AG09309 (cell line): ENCODE measurements at places on chromosomes 1 and 21.

DNA sequence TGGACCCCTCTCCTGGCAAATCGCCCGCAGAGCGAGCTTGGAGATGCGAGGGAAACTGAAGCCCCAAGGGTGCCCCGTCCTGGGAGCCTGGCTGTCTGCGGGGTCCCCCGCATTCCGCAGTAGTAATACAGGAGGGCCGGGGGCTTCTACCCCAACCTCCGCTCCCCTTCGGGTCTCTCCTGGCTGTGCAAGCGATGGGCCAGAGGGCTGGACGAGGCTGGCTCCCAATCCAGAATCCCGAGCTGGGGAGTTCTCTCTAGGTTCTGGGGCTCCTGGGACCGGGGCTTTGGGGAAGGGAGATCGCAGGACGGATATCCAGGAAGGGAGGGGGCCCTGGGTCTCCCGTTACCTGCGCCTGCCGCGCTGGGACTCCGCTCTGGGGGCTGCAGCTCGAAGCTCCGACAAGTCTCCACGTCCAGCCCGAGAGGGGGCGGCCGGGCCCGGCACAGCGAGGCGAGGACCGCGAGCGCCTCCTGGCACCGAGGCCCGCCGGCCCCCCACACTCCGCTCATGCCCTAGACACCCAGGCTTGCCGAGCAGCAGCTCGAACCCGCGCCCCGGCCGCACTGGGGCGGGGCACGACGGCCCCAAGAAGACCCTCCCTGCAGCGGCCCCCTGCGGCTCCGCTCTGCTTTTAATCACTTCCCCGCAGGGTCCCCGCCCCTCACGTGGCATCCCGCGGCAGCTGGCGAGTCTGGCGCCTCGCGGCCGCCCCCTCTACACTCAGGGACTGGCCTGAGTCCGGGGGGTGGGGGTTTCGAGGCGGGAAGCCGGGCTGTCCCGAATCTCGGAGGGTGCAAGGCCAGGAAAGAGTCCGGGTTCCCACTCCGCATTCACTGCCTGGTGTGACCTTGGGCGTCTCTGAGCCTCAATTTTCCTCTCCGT lies at the start of gene SYT6:
TSS of gene SYT6 (minus strand) at position 609 of the 885 bp plus-strand sequence. CDS start at position 512, 97 bp downstream.
- DNase-seq: no peak

DNA sequence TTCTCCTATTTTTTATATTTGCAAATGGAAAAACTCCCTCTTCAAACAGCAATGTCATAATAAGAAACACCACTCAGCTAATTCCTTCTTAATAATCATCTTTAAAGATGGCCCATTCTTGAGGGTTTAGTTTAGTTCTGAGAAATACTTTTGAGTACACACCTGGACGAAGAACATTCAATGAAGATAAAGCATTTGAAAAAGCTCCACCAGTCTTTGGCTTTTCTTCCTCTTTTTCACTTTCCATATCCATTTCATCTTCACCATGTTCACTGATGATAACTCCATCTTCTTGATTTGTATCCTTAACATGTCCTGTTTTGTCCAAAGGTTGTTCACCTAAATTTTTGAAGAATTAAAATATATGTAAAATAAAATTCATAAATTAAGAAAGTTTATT lies 7.4 kb downstream of the PAXBP1 start:
- DNase-seq: no peak

DNA sequence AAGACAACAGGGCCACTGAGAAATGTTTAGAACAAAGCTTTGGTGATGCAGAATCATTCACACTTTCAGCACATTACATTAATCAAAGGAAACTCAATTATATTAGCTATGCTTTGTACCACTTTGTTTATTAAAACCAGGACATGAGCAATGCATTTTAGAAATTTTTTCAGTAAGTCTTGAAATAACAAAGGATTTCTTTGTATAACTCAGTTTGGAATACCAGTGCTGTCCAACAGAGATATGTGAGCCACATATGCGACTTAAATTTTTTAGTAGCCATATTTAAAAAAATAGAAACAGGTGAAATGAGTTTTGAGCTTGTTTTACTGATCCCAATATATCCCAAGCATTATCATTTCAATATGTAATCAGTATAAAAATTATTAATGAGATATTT lies 18.8 kb upstream of the F3 start:
- no peak for DNase-seq

DNA sequence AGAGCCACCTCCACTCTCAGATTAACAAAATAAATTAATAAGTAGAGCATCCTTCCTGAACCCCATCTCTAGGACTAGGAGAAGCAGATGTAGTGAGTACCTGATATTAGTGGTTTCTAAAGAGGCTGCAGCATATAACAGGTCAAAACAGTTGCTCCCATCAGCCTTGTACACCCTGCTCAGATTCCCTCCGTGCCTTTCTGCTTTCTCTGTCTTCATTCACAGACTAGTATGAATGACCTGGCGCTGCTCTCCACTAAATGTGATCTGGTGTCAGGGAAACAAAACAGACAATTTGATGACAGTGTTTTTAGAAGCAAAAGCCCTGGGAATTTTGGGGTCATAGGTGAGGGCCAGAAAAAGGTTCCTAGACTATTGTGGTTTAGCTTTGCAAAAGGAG lies 8.3 kb downstream of the SESN2 start:
- DNase-seq: no peak

DNA sequence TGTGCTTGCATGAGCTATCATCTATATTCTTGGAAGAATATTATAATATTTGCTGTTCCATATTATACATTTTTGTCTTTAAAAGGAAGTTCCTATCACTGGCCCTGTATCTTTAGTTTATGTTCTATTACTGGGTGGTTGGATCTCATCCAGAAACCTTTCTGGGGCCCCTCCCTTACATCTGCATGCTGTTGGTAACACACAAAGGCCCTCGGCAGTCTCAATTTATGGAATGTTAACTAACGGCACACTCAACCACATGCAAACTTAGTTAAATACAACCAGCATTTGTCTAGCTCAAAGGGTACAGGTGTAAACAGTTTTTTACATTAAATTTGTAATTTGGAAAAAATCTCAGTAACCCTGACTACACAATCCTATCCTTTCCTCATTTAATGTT lies 9.7 kb upstream of the HYI start:
- DNase-seq: no peak

- no peak for DNase-seq
Observed at GRCh38 chr21:40146216-40146837, 279.1 kb downstream of the PCP4 start.

DNA sequence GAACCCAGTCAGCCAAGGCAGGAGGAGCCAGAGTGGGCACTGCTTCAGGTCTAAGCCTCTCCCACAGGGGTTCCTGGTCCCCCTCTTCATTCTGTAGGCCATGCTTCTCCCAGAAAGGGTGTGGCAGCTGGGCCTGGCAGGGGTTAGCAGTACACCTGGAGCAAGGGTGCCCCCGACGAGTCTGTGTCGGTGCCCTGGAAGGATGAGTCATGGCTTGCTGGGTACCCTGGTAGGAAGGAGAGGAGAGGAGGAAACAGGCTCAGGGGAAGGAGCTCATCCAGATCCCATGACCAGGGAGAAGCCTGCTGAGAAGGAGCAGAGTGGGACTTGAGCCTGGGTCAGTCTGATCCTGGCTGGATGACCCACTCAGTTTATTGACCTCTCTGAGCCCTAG lies 10.3 kb downstream of the KDF1 start:
- no peak for DNase-seq

DNA sequence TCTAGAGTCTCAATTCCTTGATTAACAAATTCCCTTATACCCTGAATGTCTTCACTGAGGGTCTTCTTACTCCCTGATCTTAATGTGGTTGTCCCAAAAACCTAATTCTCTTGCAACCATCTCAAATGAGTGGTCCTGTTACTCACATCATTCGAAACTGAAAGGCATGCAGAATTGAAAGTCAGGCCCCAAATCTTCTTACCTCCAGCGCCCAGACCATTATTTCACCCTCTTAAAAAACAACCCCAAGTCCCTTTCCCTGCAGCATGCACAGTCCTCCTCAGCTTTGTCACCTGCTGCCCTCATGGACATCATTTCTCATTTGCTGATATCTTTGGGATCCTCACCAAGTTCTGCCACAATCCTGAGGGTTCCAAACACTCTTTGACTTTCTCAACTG lies 230.1 kb downstream of the SEC16B start:
- DNase-seq: no peak

- DNase-seq: no peak
Observed at GRCh38 chr1:19654386-19654785, 10.3 kb downstream of the NBL1 start.

DNA sequence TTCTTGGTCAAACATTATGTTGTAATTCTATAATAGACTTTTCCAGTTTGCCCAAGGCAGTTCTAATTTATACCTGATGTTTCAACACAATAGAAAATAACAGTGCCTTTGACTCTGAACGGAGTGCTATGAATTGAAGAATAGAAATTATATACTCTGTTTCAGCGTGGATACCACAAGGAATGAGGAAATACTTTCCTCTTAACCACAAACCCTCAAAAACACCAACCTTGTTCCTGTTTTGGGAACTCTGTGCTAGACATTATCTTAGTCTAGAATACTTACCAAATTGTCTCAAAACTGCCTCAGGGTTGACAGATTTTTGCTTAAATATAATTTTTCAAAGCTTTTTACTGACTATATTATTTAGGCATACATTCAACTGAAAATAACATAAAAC lies 1629.3 kb downstream of the MRPL39 start:
- no peak for DNase-seq

- no peak for DNase-seq
Observed at GRCh38 chr1:223486366-223486765, 93.2 kb downstream of the CCDC185 start.

- DNase-seq: no peak
Observed at GRCh38 chr21:26409735-26410134, 163.4 kb downstream of the CYYR1 start.

DNA sequence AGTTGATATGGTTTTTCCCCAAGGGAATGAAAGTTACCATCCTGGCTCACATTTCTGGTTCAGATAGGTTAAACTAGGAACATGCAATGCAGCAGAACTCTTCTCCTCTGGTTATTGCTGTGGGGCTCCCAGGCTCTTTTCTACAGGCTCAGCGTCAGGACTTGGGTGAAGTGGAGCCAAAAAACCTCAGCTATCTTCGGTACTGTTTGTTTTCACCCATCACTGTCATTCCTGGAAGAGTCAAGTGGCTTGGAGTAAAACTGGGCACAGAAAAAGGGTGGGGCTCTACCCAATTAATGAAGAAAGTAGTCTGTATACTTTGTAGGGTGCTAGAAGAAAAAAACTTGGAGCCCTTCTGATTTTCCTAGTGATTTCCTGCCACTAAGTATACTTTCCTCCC lies 9.4 kb downstream of the WNT2B start:
- no peak for DNase-seq

- no peak for DNase-seq
Observed at GRCh38 chr1:194159941-194160340, 973.5 kb upstream of the B3GALT2 start.

GRCh38 chr1:1425753-1426495 lies 4.8 kb upstream of the ANKRD65 start:
- no peak for DNase-seq

DNA sequence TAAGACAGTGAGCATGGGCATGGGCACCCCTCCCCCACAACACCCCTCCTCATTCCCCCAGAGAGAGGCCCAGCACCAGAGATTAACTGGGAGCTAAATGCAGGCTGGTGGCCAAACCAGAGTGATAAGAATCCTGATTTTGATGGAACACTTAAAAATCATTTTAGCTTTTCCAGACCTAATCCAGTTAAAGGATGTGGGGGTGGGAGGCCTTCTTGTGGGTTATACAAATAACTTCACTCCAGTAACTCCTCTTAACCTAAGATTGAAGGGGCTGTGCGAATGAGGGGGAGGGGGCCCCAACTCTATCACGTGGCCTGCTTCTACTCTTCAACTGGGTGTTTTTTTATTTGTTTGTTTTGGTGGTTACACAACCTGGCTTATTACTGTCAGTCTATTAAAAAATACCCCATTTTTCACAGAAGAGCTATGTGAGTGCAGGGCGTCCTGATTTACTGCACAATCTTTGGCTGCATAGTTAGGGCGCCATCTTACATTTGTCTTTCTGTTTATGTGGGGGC lies 398.1 kb upstream of the LYPLAL1 start:
- DNase-seq: no peak

- no peak for DNase-seq
Observed at GRCh38 chr1:54886724-54887664, at the start of gene DHCR24. Gene DHCR24, minus strand, starts transcription at chr1:54887195. Its CDS starts 76 bp downstream, at chr1:54887119.

DNA sequence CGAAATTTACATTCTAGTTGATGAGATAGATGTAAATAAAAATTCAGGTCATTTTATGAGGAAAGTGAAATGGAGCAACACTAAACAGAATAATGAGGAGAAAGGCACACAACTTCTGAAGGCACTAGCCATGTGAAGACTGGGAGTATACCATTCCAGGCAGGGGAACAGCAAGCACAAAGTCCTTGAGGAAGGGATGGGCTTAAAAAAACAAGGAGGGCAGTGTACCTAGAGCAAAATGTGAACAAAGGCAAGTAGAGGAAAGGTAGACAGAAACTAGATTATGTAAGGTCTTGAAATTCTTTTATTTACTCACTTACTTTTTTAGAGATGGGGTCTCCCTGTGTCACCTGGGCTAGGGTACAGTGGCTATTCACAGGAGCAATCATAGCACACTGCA lies 54.1 kb upstream of the LRIG2 start:
- DNase-seq: no peak

GRCh38 chr21:31612894-31613785 lies 46.4 kb upstream of the SOD1 start:
- no peak for DNase-seq
